A549 treated with Hydrocortisone at 1 μM for 4 hours (cell line): ENCODE measurements at places on chromosomes 5 and 9. TPM values are rescaled to one million over a fixed set of nuclear protein-coding genes. Genes with fewer than 3 reads are reported as not detected.

GCNT1 gene
- 2.1 to 4.8 TPM (median 4.0 TPM) in 5 replicates for total RNA-seq

PARP8 gene
- 0.03 to 0.22 TPM (median 0.14 TPM) in 5 replicates for total RNA-seq

SHOC1 gene
- total RNA-seq: 0.02 TPM in 1 of 5 replicates, not detected in the others

C5orf15 gene
- 43.6 to 59.4 TPM (median 54.3 TPM) in 5 replicates for total RNA-seq

NRG2 gene
- total RNA-seq: 1.4 to 2.2 TPM (median 1.8 TPM) in 5 replicates

ARAP3 gene
- total RNA-seq: 4.0 to 4.6 TPM (median 4.2 TPM) in 5 replicates

SH3TC2 gene
- 0.60 to 0.99 TPM (median 0.69 TPM) in 5 replicates for total RNA-seq
